ENCODE measurements at places on chromosomes 16 and 17.

- no peak for DNase-seq
Measured at GRCh38 chr17:64621772-64622171, 40.3 kb downstream of the SMURF2 start.

- no peak for DNase-seq
Measured at GRCh38 chr16:55147396-55147795, 176.6 kb upstream of the IRX6 start.

- DNase-seq = no peak
Measured at GRCh38 chr17:49964769-49965523, 4.0 kb upstream of the DLX4 start.

DNA sequence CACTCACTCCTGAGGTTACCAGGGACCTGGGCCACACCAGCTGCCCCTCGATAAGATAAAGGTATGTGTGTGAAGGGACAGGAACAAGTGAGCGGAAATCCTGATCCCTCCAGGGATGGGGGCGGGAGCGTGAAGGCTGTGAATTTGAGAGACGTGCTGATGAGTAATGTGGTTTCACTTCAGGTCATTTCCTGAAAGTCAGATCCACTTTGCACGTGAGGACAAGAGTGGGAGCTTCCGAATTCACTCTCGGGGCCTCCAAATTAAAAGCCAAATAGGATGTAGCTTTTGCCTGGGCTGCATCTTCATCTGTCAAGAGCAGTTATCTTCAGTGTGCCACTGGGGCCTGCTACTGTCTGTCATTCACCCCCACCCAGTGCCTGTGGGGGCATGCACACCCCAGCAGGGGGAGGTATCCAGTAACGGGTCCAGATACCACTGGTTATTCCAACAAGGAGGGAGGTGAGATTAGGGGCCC lies 87.4 kb upstream of the LHX1 start:
- DNase-seq = no peak

DNA sequence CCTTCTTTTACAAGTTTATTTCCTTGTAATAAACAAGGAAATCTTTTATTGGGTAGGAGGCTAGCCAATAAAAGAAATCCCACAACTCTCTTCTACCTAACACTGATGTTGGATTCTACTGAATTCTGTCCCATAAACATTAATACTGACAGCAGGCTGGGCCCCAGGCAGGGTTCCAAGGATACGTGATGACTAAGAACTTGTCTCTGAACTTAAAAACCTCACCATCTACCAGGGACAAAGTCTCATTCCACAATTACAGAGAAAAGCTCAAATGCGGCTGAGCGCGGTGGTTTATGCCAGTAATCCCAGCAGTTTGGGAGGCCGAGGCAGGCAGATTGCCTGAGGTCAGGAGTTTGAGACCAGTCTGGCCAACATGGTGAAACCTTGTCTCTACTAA lies 64.9 kb downstream of the ARHGAP17 start:
- DNase-seq = no peak

GRCh38 chr17:56786989-56787482 lies 46.7 kb downstream of the C17orf67 start:
- DNase-seq = no peak

- DNase-seq = no peak
Measured at GRCh38 chr17:51491416-51491815, 231.1 kb downstream of the UTP18 start.

GRCh38 chr16:69663846-69664245 lies 62.5 kb downstream of the NQO1 start:
- no peak for DNase-seq

DNA sequence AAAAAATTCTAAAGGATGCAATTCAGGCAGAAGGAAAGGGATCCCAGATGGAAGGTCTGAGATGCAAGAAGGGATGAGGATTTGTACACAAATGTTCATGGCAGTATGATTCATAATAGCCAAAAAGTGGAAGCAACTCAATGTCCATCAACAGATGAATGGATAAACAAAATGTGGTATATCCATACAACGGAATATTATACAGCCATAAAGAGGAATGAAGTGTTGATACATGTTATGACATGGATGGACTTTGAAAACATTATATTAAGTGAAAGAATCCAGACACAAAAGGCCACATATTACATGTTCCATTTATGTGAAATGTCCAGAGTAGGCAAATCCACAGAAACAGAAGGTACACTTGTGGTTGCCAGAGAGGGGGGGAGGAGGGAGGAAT lies 23.9 kb upstream of the GPATCH8 start:
- DNase-seq = no peak

DNA sequence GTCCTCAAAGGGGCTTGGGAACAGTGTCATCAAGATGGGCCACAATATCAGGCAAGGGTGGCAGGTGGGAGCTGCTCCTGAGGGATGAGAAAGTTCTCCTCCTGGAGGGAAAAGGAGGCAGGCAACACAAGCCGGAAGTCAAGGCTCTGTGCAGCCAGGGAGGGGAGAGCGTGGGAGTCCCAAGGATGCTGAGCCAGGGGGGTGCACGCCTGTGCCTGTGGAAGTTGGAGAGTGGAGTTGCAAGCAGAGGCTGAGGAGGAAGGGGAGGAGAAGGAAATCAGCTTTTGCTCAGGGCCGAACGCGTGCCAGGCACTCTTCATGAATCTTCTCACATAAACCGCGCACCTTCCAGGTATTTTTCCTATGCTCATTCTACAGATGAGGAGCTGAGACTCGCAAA lies 7.4 kb upstream of the SLC13A2 start:
- DNase-seq = no peak

DNA sequence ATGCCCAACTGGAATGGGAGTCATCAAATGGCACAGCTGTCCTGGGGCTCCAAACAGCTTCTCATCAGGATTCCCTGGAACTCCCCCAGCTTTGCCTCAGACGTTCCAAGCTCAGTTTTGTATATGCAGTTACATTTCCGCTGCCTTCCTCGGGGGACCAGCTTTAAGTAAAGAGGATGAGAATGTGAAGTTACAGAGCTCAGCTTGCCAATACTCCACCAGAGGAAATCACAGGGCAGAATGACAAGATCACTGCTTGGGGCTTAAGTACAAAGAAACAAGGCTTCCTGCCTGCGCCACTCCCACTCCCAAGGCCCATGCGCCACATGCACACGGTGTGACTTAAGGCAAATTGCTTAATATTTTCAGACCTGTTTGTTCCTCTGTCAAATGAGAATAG lies 272.4 kb upstream of the CDH11 start:
- no peak for DNase-seq

DNA sequence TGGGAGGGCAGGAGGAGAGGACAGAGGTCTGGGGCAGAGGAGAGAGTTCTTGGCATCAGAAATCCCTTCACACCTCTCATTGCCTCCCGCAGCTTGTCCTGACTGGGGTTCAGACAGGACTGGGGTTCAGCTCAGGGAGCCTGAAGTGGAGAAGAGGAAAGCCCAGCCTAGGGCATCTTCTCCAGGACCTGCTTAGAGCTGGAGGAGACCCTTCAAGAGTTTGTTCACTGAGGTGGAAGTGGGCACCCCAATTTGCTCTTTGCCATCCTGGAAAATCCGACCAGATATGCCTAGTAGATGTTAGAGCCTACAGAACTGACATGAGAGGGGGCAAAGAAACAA lies 2.0 kb downstream of the HOXB3 start:
- DNase-seq = no peak

GRCh38 chr17:27471321-27472269 lies 15.3 kb downstream of the KSR1 start:
- DNase-seq = no peak

DNA sequence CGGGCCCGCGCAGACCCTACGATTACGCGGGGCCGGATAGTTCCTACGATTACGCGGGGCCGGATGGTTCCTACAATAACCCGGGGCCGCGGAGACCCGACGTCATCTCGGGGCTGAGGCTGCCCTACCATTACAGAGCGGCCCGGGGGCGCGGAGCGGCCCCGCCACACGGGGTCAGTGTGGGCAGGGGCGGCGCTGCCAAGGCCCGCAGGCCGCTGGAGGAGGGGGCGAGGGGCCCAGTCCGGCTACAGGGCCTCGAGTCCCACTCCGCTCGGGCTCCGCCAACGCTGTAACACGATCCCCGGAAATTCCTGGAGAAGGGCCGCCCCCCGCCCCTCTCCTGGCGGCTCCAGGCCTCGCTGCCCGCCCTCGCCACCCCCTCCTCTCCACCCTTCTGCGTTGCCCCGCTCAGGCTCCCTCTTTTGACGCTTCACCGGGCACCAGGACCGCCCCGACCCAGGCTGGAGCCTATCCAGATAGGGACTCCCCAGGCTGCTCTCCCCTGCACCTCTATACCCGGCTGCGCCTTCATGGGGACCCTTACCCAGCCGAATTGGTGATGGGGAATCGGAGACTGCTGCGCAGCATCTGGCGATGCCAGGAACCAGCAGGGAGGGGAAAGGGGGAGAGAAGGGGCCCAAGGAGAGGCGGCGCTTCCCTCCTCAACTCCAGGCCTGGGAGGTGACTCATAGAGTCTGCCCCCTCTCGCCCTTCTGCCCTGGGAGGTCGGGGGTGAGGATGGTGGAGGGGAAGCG lies at the start of gene RAB34:
Gene RAB34 (minus strand): TSS at position 291 of the 755 bp plus-strand sequence. CDS start 602 bp downstream, outside the sequence.
- DNase-seq = no peak

DNA sequence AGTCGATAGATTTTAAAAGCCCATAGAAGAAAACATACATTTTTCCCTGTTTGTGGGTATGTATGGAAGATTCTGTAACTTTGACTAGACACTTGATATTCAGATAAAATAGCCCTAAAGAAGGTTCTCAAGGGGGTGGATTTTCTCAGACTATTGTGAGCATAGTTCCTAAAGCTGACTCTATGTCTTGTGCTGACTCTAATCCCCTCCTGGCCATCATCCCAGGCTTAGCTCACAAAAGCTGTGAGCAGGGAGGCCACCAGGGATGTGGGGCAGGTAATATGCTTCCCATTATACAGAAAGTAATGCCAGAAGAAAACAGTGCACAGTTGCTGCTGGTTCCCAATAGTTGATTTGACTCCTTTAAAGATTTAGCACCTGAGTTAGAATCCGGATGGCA lies 32.0 kb downstream of the CDH13 start:
- DNase-seq = no peak

DNA sequence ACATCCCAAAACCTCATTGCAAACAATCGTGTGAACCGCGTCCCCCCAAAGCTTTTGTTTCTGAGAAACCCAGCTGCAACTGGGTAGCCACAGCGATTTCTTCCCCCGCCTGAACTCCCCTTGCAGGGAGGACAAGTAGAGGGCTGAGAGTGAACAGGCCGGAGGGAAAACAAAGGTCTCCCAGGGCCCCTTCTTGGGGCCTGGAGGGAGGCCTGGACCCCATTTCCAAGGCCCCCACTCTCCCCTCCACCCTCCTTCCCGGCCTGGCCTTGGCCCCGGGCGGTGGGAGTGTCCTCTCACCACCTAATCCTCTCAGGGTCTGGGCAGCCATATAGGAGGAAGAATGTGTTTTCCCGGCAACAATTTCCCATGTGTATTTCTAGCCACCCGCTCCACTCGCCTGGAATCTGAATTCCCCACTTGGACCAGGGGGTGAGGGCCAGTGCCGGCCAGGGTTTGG lies 2.6 kb downstream of the GLIS2 start:
- DNase-seq = no peak

- DNase-seq = no peak
Measured at GRCh38 chr17:72447251-72447640, 326.4 kb downstream of the SOX9 start.

- peak; percentile 46 for DNase-seq
Measured at GRCh38 chr17:48575066-48575582, 3.0 kb downstream of the HOXB4 start.

DNA sequence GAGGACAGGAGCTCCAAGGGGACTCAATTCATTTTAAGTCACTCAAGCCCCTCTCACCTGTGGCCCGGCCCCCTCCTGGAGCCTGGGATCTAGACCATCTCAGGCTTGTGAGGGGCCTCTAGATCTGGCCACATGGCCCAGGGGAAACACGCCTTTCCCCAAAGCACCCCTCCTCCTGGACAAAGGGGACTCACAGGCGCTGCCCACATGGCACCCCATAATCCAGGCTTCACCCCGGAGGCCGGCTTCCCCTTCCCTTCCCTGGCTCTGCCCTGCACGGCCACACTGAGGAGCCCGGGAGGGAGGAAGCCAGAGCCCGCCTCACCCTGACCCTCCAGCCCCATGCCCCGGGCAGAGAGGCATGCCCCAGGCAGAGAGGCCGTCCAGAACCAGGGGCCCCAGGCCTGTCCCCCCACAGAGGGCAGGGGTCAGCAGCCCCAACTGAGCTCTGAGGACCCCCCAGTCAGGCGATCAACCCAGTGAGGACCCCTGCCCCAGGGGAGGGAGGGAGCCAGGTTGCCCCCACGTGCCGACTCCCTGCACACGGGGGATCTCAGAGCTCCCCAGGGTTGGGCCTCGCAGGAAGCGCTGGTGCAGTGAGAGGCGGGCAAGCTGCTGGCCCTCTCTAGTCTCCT lies 10.9 kb downstream of the HS3ST6 start:
- no peak for DNase-seq

GRCh38 chr16:3495176-3495575 lies at the start of gene C16orf90:
TSS of gene C16orf90 (minus strand) at chr16:3495489. CDS start at chr16:3495421, 68 bp downstream.
- no peak for DNase-seq

- no peak for DNase-seq
Measured at GRCh38 chr16:1501630-1502029, 8.5 kb downstream of the TELO2 start.

DNA sequence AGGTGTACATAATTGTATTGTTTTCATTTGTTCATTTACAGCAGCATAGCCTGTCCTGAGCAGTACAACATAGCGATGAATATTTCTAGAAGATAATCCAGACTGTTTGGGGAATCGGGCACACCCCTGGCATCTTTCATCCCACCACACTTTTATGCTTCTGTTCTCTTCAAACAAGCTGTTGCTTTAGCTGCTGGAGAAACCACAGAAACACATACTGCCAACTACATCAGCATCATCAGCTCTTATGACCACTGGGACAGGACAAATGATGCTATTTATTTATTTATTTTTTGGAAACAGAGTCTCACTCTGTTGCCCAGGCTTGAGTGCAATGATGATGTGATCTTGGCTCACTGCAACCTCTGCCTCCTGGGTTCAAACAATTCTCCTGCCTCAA lies 22.6 kb upstream of the HAPSTR1 start:
- no peak for DNase-seq

DNA sequence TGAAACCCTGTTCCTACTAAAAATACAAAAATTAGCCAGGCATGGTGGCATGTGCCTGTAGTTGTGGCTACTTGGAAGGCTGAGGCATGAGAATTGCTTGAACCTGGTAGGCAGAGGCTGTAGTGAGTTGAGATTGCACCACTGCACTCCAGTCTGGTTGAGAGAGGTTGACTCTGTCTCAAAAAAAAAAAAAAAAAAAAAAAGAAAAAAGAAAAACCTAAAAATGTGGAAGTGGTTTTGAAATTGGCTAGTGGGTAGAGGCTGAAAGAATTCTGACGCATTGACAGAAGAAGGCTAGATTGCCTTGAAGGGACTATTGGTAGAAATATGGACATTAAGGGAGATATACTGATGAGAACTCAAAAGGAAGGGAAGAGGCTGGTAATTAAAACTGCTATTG lies 33.6 kb upstream of the CPPED1 start:
- no peak for DNase-seq

GRCh38 chr16:50841081-50841886 lies 99.4 kb downstream of the CYLD start:
- DNase-seq = no peak

- no peak for DNase-seq
Measured at GRCh38 chr17:61353615-61354014, 46.0 kb upstream of the TBX2 start.

- no peak for DNase-seq
Measured at GRCh38 chr16:19515757-19516156, 6.1 kb downstream of the GDE1 start.
